CD4-positive, alpha-beta T cell treated with Interleukin-6 for 4 hours (primary cell): ENCODE measurements at places on chromosomes 16 and 17.

- DNase-seq: no peak
Measured at GRCh38 chr17:70072546-70073309, 2.3 kb upstream of the KCNJ16 start.

GRCh38 chr17:50909765-50910605, 43.8 kb upstream of the TOB1 start:
- DNase-seq: peak; percentile 89

DNA sequence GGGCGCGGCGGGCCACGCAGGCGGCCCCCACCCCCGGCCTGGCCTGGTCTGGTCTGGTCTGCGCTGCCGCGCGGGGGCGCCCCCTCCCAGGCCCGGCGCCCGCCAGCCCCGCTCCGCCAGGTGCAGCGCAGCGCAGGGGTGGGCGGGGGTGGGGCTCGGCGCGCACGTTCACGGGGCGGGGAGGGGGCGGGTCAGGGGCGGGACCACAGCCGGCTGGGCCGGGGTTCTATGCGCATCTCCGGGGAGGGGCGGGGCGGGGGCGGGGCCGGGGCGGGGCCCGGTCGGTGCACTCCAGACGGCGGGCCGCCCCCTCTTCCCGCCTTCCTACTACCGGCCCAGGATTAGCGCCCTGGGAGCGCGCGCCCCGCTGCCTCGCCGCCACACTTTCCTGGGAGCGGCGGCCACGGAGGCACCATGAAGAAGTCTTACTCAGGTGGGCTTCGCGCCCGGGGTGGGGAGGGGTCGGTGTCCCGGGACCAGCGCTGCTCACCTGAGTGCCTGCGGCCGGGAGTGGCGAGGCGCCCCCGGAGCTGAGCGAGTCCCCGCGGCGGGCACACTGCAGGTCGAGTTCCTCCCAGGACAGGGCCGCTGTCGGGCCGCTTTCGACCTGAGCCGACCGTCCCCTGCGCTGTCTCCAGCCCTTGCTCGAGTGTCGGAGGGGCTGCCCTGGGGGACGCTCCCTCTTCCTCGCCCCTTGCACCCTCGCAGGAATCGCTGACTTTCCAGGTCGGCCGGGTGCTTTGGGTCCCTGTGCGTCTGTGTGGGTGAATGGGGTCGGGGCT, 140.5 kb downstream of the SEC14L1 start:
- DNase-seq: peak; percentile 75

- no peak for DNase-seq
Measured at GRCh38 chr16:83730812-83731211, 77.0 kb upstream of the HSBP1 start.

- no peak for DNase-seq
Measured at GRCh38 chr17:83073389-83074063, 5.9 kb upstream of the METRNL start.

GRCh38 chr16:86181526-86181925, 282.6 kb downstream of the IRF8 start:
- no peak for DNase-seq

- DNase-seq: no peak
Measured at GRCh38 chr17:34721326-34721725, 141.9 kb downstream of the TMEM132E start.
